NCI-H2171 (cell line): ENCODE measurements at places on chromosomes 7 and 10.

- DNase-seq, result no peak
Observed at GRCh38 chr10:132406750-132407149, 9.8 kb downstream of the PWWP2B start.

GRCh38 chr7:30084212-30084611 lies 50.6 kb upstream of the MTURN start:
- DNase-seq, result no peak

- no peak for DNase-seq
Observed at GRCh38 chr10:71431239-71432100, 34.8 kb downstream of the CDH23 start.

DNA sequence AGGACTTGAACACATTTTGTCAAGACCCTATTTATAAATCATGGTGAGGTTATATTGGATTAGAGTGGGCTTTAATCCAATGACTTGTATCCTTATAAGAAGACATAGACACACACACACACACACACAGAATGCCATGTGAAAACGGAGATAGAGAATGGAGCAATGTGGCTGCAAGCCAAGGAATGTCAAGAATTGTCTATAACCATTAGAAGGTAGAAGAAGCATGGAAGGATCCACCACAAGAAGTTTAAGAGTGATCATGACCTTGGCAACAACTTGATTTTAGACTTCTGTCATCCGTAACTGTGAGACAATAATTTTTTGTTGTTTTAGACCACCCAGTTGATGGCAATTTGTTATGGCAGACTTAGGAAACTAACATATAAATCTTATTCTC lies 514.2 kb downstream of the TFEC start:
- no peak for DNase-seq

DNA sequence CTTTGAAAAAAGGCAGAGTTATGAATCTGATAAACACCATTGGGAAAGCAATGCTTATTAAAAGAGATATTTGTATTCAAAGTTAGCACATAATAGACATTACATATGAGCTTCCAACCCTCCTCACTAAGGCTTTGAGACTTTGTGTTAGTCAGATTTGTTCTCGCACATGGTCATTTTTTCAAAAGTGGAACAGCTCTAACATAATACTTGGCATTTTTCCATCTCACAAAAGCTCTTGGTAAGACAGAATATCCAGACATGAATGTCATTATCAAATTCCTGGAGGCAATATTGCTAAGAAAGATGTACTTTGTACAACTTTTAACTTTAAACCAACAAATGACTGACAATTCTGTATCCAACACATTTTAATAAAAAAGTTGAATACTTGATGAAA lies 292.4 kb upstream of the SMIM30 start:
- no peak for DNase-seq
